ENCODE measurements at places on chromosomes 7 and 10.

GRCh38 chr10:78925800-78926319, 142.9 kb upstream of the ZMIZ1 start:
- DNase-seq = no peak

GRCh38 chr7:66771795-66772194, 31.3 kb downstream of the RABGEF1 start:
- DNase-seq = no peak

DNA sequence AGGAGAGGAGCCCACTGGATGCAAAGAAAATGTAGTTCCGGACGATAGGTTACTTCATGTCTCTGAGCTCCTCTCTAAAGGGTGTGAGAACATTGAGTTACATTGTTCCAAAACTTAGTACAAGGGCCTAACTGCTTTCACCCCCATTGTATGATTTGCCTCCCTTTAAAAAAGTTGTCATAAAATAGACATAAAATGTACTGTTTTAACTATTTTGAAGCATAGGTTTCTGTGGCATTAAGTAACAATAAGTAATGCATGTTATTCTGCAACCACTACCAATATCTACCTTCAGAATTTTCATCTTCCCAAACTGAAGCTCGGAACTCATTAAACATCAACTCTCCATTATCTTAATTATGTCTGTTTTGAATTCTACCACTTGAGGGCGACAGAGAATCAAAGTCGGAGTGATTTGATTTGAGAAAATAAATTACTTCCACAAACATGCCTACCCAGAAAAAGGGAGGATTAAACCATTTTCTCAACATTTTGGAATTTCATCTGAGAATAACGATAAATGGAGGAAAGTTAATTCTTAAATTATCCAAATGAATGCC, 2.7 kb downstream of the IGFBP1 start:
- no peak for DNase-seq

DNA sequence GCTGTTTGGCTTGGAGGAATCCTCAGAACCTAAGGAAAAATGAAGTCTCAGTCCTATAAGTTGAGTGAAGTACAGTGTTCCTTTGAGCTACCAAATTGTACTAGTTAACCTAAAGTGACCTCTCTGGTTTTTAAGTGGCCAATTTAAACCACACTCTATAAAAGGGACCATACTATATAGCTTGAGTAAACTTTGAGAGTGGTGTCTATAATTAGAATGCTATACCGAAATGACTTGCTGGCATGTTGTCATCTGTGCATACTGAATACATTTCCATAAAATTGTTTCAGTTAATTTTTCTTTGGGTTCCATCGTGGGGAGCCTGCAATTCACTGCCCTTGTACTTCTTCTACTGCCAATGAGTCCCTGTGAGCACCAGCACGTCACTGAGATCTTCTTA, 151.1 kb downstream of the DKK1 start:
- DNase-seq = no peak

GRCh38 chr7:101614939-101615302, 14.2 kb downstream of the MYL10 start:
- no peak for DNase-seq

GRCh38 chr7:71191771-71192170, 59.8 kb downstream of the GALNT17 start:
- no peak for DNase-seq

DNA sequence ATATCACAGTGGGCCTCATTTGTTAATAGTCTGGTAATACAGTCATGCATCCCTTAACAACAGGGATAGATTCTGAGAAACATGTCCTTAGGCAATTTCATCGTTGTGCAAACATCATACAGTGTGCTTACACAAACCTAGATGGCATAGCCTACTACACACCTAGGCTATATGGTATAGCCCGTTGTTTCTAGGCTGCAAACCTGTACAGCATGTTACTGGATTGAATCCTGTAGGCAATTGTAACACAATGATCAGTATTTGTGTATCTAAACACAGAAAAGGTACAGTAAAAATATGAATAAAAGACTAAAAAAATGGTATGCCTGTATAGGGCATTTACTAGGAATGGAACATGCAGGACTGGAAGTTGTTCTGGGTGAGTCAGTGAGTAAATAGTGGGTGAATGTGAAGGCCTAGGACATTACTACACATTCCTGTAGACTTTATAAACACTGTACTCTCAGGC, 12.0 kb upstream of the RHOBTB1 start:
- DNase-seq = no peak

GRCh38 chr7:137342265-137342664, 1.3 kb downstream of the PTN start:
- no peak for DNase-seq

GRCh38 chr10:79245539-79246208, 101.6 kb upstream of the PPIF start:
- DNase-seq = no peak

DNA sequence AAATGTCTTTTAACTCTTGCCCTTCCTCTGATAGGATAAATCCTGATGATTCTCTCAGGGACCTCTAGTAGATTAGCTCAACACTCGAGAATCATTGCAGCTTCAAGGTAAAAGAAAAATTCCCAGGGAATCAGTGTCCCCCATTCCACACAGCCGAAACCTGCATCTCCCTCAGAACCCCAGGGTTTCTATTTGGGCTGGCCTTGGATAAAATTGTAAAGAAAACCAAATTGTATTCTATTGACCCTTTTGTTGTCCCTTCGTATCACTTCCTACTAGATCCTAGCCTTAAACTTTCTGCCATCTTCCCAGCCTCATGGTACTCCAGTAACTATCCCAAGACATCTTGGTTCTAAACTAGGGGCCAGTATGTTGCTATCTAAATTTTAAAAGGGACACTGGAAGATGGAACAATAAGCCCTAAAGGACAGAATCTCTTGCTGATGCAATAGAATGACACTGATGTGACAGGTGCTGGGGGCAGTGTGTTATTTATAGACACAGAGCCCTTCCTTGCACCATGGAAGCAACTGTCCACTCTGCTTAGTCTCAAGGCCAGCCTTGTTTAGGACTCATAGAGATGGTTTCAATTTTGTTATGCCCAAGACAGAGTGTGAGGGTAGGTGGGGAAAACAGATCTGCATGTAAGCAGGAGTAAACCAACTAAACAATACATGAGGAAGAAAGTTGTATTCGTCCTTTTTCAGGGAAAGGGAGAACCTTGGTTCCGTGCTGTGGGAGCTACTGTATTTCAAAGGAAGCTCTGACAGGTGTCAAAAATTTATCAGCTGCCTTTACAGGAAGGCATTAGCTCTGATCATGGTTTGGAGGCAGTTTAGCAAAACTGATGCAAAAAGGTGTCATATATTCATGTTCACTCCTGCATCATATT, 7.6 kb downstream of the ASB15 start:
- no peak for DNase-seq

GRCh38 chr10:91787810-91788209, 10.4 kb upstream of the TNKS2 start:
- no peak for DNase-seq

DNA sequence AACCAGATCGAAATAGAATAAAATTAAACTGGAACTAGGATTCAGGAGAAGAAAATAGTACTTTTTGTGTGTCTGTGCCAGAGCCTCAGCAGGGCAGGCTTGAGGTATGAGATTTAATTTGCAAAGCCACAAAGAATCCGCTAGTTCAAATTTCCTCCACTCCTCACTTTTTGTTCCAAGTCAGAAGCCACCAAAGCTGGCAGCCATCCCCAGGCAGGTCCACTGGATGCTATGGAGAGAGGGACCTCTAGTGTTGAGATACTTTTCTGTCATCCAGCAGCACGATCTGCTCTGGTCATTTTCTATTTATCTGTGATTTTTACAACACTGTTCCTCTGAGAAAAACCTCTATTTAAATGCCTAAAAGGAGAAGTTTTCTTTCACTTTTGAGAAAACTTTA, 147.9 kb upstream of the FRMD4A start:
- DNase-seq = no peak

- no peak for DNase-seq
Observed at GRCh38 chr7:102810916-102811315, 62.1 kb downstream of the FAM185A start.

- no peak for DNase-seq
Observed at GRCh38 chr10:120161111-120161510, 268.6 kb downstream of the SEC23IP start.

DNA sequence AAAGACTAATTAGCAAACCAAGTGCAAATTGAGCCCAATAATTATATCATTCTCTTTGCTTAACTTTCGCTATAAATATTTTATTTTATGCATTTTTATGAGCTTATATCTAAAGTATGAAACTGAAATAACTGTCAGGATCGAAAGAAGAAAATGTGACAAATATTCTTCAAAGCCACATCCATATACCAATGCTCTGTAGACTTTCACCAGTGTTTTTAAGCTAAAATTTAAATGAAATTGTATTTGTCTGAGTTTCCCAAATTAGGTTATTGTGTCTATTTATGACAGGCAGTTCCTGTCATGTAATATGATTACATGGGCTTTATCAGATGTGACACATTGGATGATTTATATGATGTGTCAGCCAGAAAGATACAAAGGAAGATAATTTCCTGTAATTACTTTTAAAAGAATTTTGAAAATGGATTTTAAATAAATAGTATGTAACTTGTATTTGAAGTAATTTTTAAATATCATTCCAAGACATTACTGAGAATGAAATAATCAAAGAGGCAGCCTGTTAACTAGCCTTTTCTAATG, 317.9 kb upstream of the KLF6 start:
- no peak for DNase-seq

DNA sequence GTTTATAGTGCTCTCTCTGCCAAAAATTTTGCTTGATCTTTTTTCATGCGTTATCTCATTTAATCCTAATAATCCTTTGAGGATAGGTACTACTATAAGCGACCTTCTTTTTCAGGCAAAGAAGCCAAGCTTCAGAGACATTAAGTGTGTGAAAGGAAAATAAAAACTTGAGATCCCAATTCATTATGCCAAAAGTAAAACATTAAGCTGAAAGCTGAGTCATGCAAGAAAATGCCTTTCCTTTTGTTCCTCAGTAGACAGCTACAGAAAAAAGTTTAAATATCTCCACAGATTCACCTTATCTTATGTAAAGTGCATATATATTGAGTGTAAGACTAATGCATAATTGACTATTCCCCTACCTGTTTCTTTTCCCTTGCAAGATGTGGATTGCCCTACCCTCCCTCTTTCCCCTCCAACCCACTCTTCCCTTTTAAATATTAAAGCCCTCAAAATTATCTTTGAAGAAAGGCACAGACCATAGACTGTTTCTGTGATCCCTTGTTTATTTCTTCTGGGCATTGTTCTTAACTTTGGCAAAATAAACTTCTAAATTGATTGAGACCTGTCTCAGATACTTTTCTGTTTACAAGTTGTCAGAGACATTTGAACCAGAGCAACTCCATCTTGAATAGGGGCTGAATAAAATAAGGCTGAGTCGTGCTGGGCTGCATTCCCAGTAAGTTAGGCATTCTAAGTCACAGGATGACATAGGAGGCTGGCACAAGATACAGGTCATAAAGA, 1139.9 kb upstream of the LRRN3 start:
- no peak for DNase-seq

DNA sequence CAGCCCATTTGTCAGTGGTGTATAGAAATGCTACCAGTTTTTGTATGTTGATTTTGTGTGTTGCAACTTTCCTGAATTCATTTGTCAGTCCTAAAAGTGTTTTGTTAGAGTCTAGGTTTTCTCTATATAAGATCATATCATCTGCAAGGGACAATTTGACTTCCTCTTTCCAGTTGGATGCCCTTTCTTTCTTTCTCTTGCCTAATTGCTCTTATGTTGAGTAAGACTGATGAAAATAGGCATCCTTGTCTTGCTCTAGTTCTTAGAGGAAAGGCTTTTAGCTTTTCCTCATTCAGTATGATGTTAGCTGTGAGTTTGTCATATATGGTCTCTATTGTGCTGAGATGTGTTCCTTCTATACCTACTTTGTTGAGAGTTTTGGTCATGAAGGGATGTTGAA, 161.7 kb upstream of the TPK1 start:
- no peak for DNase-seq

GRCh38 chr10:44697116-44697515, 214.0 kb upstream of the TMEM72 start:
- DNase-seq = no peak

DNA sequence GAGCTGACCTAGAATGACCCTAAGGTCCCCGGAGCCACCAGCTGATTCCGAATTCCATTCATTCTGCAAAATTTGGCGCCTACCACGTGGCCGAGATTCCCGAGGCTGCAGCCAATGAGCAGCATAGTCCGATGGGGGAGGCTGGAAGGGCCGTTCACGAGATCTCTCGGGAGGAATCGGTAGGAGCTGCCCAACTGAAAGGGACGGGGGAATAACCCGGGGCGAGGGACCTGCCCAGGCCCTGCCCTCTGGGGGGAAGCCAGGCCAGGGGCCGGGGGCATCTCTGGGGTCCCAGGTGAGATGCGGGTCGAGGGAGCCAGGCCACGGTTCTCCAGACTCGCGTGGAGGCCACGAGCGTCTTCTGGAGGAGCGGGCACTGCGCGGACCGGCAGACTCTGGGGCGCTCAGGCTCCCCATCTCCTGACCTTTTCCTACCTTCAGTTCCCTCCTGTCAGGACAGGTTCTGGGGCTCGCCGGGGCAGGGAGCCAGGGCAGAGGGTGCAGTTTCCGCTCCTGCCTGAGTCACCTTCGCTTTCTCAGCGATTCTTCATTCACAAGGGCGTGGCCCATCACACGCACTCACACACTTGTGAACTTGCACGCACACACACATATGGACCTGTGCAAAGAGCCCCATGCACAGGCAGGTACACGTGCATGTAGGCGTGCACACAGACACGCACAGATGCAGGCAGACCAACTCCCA, 173.4 kb downstream of the RNF216 start:
- no peak for DNase-seq

DNA sequence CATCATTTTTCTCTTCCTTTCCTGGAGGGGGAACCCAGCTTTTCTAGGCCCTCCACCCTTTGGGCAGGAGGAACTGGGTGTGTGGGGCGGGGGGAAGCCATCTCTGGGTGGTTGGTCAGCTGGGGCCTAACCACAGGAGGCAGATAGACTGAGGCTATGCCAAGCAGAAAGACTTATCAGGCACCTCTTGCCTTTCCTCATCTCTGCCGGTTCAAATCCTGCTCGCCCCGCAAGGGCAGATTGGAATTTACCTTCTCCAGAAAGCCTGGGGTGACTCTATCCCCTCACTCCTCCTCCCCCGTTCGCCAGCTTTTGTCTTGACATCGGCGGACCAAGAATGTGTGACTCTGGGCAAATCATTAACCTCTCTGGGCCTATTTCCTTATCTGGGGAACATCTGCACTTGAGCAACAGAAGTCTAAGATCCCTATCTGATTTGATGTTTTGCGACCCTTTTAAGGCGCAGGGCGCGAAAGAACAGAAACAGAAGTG, 584 bp upstream of the GARS1 start:
- peak; percentile 9 for DNase-seq
